ENCODE measurements at places on chromosomes 3 and 15. TPM values are rescaled to one million over a fixed set of nuclear protein-coding genes. Genes with fewer than 3 reads are reported as not detected.

- peak; percentile 34 for DNase-seq
Measured at GRCh38 chr15:38470816-38471215, 16.9 kb downstream of the FAM98B start.

GRCh38 chr15:101489599-101490407 lies at the start of gene PCSK6:
Gene PCSK6, minus strand, starts transcription at chr15:101489707. Its CDS starts 37 bp downstream, at chr15:101489670.
- peak; percentile 37 for DNase-seq

DNA sequence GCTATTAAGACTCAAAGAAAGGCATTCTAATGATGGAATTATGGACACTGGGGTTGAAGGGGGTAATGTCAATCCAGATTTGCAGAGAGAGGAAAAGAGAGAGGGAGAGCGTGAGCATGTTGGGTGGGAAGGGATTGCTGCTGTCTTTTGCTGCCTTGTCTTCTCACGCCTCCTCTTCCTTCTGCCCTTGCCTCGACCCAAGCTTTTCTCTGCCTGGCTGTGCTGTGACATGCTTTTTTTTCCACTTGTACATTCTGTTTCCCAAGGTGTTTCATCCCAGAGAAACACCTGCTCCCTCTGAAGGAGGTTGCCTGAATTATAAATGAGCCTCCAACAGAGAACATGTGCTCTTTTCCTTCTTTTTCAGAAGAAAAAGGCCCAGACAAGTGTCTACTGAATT lies 80.3 kb downstream of the BDH1 start:
- DNase-seq = no peak

The CLDN16 gene
- polyA plus RNA-seq = not detected

The MEIS2 gene
- 7.7 TPM for polyA plus RNA-seq

The INKA1 gene
- polyA plus RNA-seq = 7.4 TPM

- no peak for DNase-seq
Measured at GRCh38 chr15:70502529-70502928, 260.8 kb downstream of the UACA start.

DNA sequence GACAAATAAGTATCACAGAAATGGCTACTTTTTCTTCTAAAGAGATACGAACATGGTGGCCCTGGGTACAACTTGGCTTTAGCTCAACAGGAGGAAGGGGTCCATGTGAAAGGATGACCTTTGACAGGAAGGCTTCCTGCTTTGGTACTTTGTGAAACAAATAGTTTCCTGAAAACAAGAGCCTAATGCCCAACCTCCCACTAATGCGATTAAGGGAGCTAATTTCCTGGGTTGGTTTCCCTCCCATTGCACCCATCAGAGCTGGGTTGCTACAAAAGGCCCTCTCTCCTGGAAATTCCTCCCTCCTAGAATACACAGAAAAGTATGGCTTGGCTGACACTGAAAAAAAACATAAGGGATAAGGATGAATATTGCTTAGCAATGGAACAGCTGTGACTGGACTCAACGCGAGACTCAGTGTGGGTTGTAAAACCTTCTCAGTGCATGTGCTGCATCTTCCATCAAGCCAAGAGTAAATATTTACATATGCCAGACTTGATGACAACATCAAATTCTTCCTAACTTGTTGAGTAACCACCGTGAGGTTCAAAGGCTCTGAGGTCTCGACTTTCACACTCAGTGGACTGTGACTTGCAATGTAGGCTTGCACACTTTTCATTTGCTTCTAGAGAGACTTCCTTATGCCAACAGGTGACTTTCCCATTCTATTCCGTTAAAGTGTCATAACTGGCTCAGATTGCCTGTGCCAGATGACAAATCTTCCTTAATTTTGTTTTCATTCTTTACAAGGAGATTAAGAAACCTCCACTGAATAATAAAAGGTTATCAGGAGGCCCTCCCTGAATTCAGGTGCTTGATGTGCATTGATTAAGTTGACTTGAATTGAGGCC lies 60.1 kb downstream of the ADAMTS9 start:
- no peak for DNase-seq

The PRSS50 gene
- polyA plus RNA-seq = not detected

All from hindlimb muscle (tissue), 1 donor.